T-helper 17 cell (primary cell): ENCODE measurements at places on chromosomes 2 and 18. TPM values are rescaled to one million over a fixed set of nuclear protein-coding genes. Genes with fewer than 3 reads are reported as not detected.

GREB1L gene
- total RNA-seq: not detected

LIPT1 gene
- 9.7 TPM for total RNA-seq

FZD7 gene
- 0.31 TPM for total RNA-seq

CAVIN2 gene
- 6.1 TPM for total RNA-seq

TTR gene
- not detected for total RNA-seq

SIX3 gene
- total RNA-seq: not detected

KLHL30 gene
- not detected for total RNA-seq

DAPL1 gene
- total RNA-seq: not detected

ANO7 gene
- 0.16 TPM for total RNA-seq

SCN2A gene
- 0.07 TPM for total RNA-seq

NEU2 gene
- not detected for total RNA-seq

LIMS2 gene
- 7.7 TPM for total RNA-seq

ANKRD30B gene
- not detected for total RNA-seq

PTPN2 gene
- 74.8 TPM for total RNA-seq

FAM124B gene
- total RNA-seq: 2.7 TPM

ZBTB14 gene
- 18.5 TPM for total RNA-seq

MPPE1 gene
- 79.3 TPM for total RNA-seq

PTPN4 gene
- total RNA-seq: 149 TPM

UGT1A3 gene
- not detected for total RNA-seq

PMAIP1 gene
- total RNA-seq: 139 TPM

IL37 gene
- not detected for total RNA-seq

SLC38A11 gene
- 1.6 TPM for total RNA-seq

DSG2 gene
- not detected for total RNA-seq

CCDC85A gene
- not detected for total RNA-seq

SCN9A gene
- total RNA-seq: not detected

ANKRD36B gene
- total RNA-seq: 66.6 TPM

G6PC2 gene
- not detected for total RNA-seq

FTCDNL1 gene
- total RNA-seq: 1.8 TPM

VWA3B gene
- total RNA-seq: not detected

ATAD2B gene
- total RNA-seq: 52.3 TPM

CCDC74A gene
- total RNA-seq: 1.4 TPM

KHK gene
- 5.4 TPM for total RNA-seq

PXDN gene
- not detected for total RNA-seq

C2orf69 gene
- total RNA-seq: 13.5 TPM
